ENCODE measurements at places on chromosomes 7 and 10. TPM values are rescaled to one million over a fixed set of nuclear protein-coding genes. Genes with fewer than 3 reads are reported as not detected.

Gene WNT8B
- total RNA-seq = not detected

Gene C10orf88
- total RNA-seq = 11.9 TPM

Gene ELOVL3
- total RNA-seq = 0.19 TPM

Gene CYP2C8
- total RNA-seq = not detected

Gene TRIL
- total RNA-seq = 0.56 TPM

Gene FLNC
- total RNA-seq = 417 TPM

Gene ATP6V0A4
- 0.28 TPM for total RNA-seq

Gene SPDYE2B
- not detected for total RNA-seq

Gene TMEM229A
- total RNA-seq = not detected
